HFFc6 (cell line): ENCODE measurements at places on chromosomes 5 and 9. TPM values are rescaled to one million over a fixed set of nuclear protein-coding genes. Genes with fewer than 3 reads are reported as not detected.
A peak's percentile ranks its signal among the peaks of the same experiment; 100 is the strongest.

DNA sequence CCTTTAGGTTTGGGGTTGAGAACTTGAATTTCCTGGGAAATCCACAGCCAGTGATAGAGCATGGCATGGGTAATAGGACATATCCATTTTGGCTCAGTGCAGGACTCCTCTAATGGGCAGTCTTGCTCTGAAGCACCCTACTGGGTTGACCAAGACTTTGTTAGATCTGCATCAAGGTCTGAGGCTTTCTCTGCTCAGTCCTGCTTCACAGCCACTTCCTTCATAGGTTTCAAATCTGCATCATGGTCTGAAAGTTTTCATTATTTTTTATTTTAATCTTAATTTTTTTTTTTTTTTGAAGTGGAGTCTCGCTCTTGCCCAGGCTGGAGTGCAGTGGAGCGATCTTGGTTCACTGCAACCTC is 36.5 kb downstream of the KIF2A start:
- DNase-seq = no peak
- H3K27me3 ChIP-seq = no peaks in the 10 kb centered on the region; the same call in 1 of the 2 replicates
- H3K4me3 ChIP-seq = no peak overlapping the region
- H3K4me1 ChIP-seq = peaks cover 20% of the 10 kb centered on the region

DNA sequence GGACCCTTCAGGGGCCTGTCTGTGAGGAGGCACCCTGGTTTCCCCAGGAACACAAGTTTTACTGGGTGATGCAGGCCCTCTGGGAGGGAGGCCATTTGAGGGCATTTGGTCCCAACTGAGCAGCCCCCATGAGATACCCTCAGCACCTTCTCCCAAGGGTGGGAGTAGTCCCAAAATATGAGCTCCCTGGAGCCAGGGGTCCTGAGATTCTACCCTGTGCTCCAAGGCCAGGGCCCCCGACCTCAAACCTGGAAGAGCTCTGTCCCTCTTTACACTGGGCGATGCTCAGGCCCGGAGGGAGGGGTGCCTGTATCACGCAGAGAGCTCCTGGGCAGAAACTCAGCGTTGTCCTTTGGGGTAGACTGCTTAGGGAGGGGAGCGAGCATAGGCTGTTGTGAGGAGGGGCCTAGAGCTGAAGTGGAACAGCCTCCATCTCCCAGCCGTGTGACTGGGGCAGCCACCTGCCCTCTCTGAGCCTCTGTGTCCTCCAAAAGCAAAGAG is 64.0 kb upstream of the SYNPO start:
- H3K4me1 ChIP-seq = 0 out of 2 replicates have a peak, but pooled peaks cover 5% of the 10 kb centered on the region
- no peak for DNase-seq
- no peak overlapping the region for H3K27ac ChIP-seq
- no peaks in the 10 kb centered on the region for H3K36me3 ChIP-seq

The KCNV2 gene
- not detected in 3 replicates for total RNA-seq

- 0 out of 2 replicates have a peak, but pooled peaks cover 4% of the 10 kb centered on the region for H3K36me3 ChIP-seq
- peak overlapping the region; percentile 73 for H3K27ac ChIP-seq
- H3K27me3 ChIP-seq = no peaks in the 10 kb centered on the region
- peak; percentile 79 for DNase-seq
- H3K4me3 ChIP-seq = no peak overlapping the region
Measured at GRCh38 chr9:115997923-115998322, 155.7 kb upstream of the PAPPA start.

GRCh38 chr5:1437876-1438559 is 7.2 kb downstream of the SLC6A3 start:
- no peak overlapping the region for H3K27ac ChIP-seq
- H3K4me3 ChIP-seq = no peak overlapping the region
- H3K4me1 ChIP-seq = peaks cover 7% of the 10 kb centered on the region
